ENCODE measurements at places on chromosomes 7 and 10. TPM values are rescaled to one million over a fixed set of nuclear protein-coding genes. Genes with fewer than 3 reads are reported as not detected.
A peak's percentile ranks its signal among the peaks of the same experiment; 100 is the strongest.

The ARHGEF5 gene
- total RNA-seq: 4.3 TPM

The NPTX2 gene
- 18.0 TPM for total RNA-seq

The TMEM178B gene
- total RNA-seq: under 0.01 TPM

The EIF5AL1 gene
- total RNA-seq: 0.27 TPM

The TRIM50 gene
- total RNA-seq: not detected

The MPP7 gene
- 7.8 TPM for total RNA-seq

- DNase-seq: no peak
These were observed 151.1 kb downstream of the MAD1L1 start for GRCh38 chr7:2081526-2082135.

GRCh38 chr7:133645884-133646391, 393.1 kb downstream of the EXOC4 start:
- DNase-seq: no peak

DNA sequence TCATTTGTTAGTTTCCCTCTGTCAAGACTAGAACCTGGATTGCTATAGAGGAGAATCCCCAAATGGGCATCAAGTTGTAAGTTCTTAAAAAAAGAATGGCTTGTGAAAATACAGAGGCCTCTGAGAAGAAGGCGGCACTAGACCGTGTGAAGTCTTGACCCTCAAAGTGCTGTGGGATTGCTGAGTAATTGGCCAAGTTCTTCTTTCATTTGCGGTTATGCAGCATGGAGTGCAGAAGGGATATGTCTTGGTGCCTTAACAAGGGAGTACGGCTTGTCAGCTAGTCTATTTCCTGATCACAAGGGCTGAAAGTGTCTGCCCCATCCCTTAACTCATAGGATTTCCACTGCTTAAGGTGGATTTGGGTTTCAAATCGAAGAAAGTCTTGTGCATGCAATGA, 81.2 kb downstream of the MKX start:
- no peak for DNase-seq

DNA sequence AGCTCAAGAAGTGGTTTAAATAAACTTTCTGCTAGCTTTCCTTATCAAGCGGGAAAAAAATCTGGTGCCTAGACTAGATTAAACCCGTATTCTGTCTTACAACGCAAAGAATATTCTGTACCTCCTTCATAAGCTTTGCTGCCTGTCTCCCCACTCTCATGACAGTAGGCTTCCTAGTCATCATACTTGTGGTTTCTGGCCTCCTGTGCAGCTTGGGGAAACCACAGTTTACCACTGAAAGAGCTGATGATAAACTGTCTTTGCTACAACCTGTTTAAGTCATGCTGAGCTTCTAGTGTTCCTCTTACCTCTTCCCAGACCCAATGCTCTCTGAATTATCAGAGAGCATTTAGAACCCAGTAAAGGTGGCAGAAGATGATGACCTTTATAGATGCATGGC, 55.0 kb downstream of the PODXL start:
- DNase-seq: peak; percentile 73

DNA sequence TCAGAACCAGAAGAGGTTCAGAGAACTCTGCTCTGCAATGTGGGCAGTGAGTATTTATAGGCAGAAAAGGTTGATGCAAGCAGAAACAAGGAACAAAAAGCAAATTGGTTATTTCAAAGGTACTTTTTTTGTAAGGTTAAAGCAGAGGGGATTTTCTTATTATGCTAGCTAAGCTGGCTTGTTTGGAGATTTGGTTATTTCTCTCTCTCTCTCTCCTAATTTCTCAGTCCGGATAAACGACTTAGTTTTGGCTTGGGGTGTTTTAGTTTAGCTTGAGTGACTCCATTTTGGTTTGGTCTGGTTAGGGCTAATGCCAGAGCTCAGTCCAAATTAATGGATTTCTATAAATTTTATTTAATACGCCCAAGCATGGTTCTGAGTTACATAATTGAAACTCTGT, 566.8 kb downstream of the SH2D4B start:
- no peak for DNase-seq

DNA sequence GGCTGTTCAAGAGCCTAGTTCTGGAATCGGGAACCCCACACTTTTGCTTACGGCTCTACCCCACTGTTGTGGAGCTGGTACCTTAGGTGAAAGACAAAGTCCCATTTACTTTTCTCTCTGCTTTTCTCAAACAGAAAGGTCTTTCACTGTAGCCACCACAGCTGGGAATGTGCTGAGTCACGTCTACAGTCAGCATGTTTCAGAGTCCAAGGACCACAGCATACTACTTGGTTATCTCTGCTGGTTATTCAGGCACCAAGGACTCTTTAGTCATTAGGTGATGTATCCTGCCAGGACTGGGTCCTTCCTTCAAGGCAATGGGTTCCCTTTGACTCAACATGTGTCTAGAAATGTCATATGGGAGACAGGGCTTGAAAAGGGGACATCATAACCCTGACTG, 266.8 kb upstream of the STEAP1 start:
- DNase-seq: no peak

GRCh38 chr7:820341-820740, 11.9 kb upstream of the SUN1 start:
- no peak for DNase-seq

GRCh38 chr10:13717936-13718772, 131.4 kb downstream of the PRPF18 start:
- DNase-seq: no peak

- DNase-seq: no peak
These were observed 520.2 kb downstream of the PTPRN2 start for GRCh38 chr7:158067219-158067930.

DNA sequence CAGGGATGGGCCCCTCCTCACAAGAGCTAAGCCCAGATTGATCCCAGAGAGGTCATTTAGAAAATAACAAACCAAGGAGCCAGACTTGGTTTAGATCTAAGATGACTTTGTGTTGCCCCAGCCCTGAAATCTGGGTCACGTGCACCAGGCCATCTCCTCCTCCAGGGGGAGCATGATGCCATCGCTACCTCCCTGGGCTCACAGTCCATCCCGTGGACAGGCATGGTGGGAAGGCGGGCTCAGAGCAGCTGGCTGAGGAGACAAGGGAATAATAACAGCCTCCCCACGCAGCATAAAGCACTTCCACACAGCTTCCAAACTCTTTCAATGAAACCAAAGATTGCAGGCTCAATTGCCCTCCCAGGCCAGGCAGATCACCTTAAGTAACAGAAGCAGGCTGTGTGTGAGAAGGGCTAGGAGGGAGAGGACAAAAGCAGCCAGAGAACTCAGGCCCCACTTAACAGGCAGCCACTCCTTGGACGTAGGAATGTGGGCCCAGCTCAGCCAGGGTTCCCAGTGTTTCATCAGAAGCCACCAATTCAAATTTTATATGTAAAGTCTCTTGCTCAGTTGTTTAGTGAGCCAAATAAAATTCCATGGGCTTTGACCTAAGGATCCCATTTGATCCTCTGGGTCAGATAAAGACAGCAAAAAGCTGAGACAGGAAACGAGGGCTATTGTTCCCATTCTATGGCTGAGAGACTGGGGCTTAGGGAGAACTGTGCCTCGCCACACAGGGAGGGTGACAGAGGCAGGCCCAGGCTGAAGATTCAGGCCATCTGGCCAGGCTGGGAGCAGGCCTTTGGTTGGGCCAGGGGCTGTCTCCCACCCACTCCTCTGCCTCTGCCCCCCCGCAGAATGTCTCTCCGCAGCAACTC, 100.2 kb downstream of the COL13A1 start:
- peak; percentile 11 for DNase-seq

Measured in hematopoietic multipotent progenitor cell (in vitro differentiated cells).